MV-4-11 (cell line): ENCODE measurements at places on chromosomes 4 and X.
A peak's percentile ranks its signal among the peaks of the same experiment; 100 is the strongest.

GRCh38 chr4:147425019-147425418 lies 55.9 kb upstream of the EDNRA start:
- no peak for DNase-seq

DNA sequence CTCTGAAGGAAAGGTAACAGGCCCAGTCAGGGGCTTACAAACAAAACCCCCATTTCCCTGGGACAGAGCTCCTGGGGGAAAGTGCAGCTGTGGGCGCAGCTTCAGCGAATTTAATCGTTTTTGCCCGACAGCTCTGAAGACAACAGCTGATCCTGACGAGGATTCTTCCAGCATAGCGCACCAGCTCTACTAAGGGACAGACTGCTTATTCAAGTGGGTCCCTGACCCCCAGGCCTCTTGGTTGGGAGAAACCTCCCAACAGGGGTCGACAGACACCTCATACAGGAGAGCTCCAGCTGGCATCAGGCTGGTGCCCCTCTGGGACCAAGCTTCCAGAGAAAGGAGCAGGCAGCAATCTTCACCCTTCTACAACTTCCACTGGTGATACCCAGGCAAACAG lies 486.7 kb downstream of the PRR32 start:
- DNase-seq, result no peak

DNA sequence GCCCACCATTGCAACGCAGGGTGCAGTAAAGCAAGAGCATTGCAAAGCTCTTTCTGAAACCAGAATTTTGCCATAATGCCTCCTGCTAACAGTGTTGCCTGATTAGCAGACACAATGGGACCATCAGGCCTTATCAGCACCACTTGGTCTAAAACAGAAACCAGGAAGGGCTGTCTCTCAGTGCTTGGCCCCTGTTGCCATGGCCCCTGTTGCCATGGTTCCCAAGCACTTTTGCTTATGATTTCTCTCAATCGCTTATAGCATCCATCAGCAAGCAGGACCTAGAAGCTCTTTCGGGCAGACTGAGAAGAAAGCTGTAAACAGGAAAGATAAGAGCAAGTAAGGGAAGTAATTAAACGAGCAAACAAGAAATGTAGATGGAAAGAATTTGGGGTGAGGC lies 36.8 kb downstream of the RTL5 start:
- peak; percentile 58 for DNase-seq

GRCh38 chrX:13046141-13046855 lies 1.9 kb upstream of the FAM9C start:
- DNase-seq, result no peak

- no peak for DNase-seq
Observed at GRCh38 chr4:36244257-36245082, at the start of gene ARAP2. Gene ARAP2 (minus strand): TSS chr4:36244514. CDS start chr4:36229486, 15,028 bp downstream.

GRCh38 chr4:172865531-172866127 lies 303.0 kb upstream of the GALNT7 start:
- no peak for DNase-seq

- DNase-seq, result no peak
Observed at GRCh38 chr4:108383157-108383556, 214.4 kb upstream of the LEF1 start.

DNA sequence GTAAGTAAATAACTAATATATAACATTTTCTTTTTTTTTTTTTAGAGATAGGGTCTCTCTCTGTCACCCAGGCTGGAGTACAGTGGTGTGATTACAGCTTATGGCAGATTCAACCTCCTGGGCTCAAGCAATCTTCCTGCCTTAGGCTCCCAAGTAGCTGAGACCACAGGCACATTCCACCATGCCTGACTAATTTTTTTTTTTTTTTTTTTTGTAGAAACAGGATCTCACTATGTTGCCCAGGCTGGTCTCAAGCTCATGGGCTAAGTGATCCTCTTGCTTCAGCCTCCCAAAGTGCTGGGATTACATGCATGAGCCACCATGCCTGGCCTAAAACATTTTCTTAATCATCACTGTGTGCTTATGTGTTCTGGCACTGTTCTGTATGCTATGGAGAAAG lies 32.8 kb downstream of the MGARP start:
- DNase-seq, result no peak

DNA sequence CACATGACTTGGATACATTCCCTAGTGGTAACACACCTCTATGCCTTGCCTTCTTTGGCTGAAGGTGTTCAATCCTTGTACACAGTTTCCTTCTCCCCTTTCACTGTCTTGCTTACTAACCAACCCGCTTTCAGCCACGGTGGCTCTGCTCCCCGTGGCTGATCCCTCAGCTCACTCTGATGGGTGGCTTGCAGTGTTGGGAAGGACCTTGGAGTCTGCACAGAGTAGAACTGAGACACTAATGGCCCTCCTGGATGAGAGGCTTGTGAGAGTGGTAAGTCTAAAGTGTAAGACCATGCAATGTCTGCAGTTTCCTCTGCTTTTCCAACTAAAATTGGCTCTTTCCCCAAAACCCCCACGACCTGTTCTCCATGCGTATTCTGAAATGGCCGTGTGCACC lies 46.0 kb upstream of the GNPDA2 start:
- DNase-seq, result no peak
